Activated CD4-positive, CD25-positive, alpha-beta regulatory T cell (primary cell): ENCODE measurements at places on chromosomes 16 and 17.

- DNase-seq: no peak
These were observed 6.5 kb upstream of the USP32 start for GRCh38 chr17:60398227-60398959.

DNA sequence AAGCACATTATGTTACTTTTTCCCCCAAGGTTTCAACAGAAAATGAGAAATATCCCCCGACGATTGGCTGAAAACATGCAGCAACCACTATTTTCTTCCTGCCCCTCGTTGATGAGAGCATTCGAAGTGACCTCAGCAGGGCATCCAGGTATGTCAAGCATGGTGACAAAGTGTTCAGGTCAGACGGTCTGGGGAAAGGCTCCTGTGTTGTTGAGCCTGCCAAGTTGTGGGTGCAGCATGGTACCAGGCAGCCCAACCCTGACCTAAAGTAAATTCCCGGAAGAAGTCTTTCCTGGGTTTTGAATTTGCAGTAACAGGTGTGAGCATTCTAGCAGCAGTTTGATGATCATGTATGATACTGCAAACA lies 51.7 kb upstream of the SEC14L1 start:
- no peak for DNase-seq

DNA sequence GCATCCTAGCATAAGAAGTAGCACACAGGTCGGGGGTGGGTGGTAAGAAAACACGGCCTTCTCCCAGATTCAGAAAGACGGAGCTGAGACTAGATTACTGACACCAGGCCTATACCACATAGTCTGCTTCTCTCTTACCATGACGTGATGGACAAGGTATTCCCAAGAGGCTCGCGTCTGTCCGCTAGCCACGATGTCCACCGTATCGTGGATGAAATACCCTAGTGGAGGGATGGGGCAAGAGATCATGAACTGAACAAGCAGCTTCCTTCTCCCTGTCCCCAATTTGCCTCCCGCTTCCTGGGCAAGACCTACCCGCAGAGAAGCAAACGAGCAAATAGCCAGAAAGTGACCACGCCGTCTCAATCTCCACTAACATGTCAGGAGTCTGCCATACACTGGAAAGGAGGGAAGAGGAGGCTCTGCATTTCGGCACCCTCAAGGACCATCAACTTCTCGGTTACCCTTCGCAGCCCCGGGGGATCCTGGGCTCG lies 820 bp downstream of the TLCD1 start:
- DNase-seq: no peak

- DNase-seq: no peak
These were observed 650 bp downstream of the EPN3 start for GRCh38 chr17:50533185-50533584.
